ENCODE measurements at places on chromosomes 12 and 14.

GRCh38 chr14:58762629-58763028 lies 124.9 kb downstream of the DACT1 start:
- no peak for DNase-seq

DNA sequence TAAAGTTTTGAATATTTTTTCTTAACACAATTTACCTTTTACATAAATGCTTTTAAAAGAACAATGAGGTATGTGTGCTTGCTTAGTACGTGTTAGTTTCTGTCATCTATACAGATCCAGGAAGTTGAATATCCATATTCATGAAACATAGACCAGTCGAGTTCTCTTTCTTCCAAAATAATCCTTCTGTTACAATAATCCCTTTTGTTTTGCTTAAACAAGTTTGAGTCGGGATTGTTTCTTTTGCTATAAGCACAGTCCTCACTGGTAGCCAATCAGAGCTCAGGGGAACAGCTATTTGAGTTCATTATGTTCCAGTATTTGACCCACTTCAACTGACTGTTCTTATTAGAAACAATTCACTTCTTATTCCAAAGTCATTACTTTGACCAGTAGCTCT lies 214.7 kb upstream of the FLRT2 start:
- no peak for DNase-seq

DNA sequence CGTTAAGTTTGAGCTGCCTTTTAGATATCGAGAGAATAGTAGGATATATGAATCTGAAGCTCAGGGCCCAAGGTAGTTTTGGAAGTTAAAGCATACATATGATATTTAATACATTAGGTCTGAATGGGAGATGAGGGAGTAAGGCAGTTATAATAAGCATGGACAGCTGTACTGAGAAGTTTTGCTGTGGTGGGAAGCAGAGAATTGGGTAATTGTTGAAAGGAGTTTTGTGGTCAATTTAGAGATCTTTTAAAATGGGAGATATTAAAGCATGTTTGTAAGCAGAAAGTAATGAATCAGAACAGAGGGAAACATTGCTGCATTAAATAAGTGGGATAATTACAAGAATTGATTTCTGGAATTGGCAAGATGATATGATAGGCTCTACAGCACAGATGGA lies 21.3 kb downstream of the TBK1 start:
- DNase-seq, result no peak

DNA sequence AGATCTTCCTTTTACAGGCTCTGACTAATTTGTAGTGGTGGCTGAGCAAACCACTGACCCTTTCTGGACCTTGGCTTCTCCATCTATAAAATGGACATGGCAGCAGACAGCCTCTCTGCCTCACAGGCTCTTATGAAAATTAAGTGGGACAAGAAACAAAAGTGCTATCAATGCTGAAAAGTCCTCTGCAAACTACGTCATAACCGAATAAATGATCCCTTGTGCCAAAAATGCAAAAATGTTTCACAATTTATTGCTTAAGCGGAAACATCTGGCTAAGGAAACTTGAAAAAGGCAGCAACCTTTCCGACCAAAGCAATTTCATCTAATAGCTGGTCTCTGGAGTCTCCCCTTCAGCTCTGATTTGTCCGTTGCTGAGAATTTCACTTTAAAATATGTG lies 108.5 kb upstream of the PLXNC1 start:
- DNase-seq, result no peak

GRCh38 chr12:132716356-132716755 lies 5.7 kb downstream of the PGAM5 start:
- no peak for DNase-seq

DNA sequence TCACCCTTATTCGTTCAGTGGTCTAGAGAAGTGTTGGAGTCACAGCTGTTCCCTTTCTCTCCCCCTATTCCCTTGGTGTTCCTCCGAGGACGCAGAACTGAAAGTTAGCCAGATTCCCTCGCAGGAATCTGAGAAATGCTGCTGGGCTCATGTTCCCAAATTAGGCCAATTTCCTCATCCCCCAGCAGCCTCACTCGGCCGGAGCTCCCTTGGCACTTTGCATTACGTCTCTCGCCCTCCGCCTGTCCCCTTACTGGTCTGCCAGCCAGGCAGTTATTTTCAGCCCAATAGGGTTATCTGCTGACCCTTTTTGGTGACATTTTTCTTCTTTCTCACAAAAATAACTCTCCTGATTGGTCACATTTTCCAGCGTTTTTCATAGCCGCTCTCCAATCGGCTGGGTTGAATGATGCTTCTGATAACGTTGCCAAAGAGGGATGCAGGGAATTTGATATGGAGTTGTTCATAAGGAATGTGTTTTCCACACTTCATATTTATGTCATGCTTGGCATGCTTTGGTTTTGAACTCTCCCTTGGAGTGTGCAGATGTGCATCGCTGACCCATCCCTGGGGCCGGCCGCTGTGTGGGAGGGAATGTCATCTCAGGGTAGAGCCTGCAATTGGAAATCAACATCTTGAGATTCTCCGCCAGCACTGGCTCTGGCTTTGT lies 9.9 kb downstream of the IFT43 start:
- DNase-seq, result no peak

DNA sequence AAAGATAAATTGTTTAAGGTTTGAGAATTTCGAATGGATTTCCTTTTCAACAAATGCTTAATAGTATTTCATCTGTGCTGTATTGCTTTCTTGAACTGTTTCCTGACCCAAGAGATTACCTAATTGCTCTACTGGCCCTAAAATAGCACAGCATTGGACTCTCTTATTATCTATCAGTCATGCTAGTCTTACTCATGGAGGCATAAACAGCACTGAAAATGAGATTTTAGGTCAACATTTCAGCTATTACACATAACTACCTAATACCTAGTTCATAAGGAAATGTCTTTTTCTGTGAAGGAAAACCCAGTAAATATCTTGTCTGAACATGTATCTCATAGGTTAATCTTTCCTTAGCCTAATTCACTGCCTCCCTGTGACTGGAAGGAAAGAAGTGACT lies 4.3 kb upstream of the ABCD2 start:
- DNase-seq, result no peak

DNA sequence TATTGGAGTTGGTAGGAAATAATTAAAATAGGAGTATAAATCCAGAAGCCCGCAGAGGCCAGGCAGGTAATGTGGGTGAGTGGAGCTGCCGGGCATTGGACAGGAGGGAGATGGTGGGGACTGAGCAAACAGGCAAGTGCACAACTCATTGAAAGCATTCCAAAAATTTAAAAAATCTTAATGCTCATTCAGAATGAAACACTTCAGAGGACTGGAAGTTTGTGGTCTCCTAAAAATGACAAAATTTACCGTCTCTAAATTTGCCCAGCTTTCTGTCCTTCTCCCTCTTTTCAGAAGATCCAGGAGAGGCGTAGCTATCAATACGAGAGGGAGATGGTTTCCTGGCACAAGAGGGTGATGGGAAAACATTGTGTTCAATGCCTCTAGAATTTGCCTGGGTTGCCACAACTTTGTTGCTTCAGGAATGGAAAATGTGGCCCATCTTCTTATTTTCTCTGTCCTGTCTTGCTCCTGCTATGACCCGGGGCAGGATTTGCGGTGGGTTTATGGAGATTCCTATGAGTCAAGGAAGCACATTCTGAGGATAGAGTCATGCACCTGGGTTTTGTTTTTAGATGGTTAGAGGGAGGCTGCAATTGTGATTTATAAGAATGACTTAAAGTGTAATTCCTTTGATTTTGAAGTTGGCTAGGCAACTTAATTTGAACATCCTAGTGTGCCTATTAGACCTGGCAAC lies 72.2 kb downstream of the BORCS5 start:
- no peak for DNase-seq

DNA sequence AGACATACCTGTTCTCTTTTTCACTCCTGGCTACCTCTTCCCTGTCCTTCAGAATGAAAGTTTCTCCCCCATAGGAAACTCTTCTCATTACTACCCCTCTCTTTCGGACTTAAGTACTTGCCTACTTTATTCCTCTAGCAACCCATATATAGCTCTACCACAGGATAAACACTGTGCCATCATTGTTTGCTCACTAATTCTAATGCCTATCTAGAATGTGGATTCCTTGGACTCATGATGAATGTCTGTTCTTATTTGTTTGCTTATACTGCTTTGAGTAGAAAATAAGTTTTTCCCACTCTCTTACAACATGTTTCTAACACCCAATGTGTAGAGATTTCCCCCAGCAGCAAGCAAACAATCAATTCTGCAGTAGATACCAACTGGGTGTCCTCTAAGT lies 1094.9 kb downstream of the SLC6A15 start:
- DNase-seq, result no peak

DNA sequence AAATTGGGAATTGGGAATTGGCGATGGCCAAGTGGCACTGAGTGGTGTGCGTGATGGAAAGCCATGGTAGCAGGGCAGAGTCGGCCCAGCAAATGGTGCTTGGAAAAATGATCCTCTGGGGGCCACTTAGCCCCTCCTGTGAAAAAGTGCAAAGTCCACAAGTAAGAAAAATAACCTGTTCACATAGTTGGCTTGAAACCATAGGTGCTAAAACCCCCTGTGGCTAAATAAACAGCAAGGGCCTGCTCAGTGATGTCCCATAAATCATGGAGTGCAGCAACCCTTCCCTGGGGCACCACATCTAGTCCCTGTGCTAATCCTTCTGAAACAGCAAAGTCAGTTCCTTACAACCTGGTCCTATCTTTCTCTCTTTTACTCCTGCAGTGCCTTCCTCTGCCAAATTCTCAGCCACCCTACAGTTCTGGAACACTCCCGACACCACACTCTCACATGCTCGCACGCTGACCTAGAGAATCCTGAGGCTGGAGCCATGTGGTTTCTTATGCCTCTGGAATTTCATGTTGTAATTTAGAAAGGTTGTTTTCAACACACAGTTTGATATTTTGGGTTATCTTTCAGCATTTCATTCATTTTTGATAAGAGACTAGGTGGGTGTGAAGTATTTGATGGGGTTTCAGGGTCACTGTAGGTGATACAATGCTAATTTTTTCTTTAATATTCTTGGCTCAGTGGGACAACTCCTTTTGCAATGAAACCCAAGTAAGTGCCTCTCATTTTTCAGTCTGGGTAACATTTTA lies 123.6 kb downstream of the SMOC1 start:
- no peak for DNase-seq

DNA sequence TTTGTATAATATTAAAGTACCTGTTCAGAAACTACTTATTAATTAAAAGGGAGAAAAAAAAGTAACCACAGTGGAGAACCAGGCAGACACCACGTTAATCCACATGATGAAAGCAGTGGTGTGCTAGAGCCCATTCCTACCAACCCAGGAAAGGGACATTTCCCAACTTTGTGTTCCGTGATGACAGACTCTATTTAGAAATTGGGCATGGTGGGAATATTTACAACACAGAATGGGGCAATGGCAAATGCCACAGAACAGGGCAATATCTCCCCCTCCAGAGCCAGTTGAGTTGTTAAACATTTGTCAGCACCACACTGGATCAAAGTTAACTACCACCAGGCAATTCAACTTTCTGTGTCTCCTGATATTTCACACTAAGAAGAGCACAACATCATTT lies 1.2 kb upstream of the HIGD1C start:
- peak; percentile 68 for DNase-seq

GRCh38 chr14:79660053-79660939 lies 551.0 kb downstream of the DIO2 start:
- DNase-seq, result no peak

GRCh38 chr14:34036319-34036766 lies 85.5 kb upstream of the EGLN3 start:
- DNase-seq, result peak; percentile 70

Data from inflammatory macrophage (primary cell).